ENCODE measurements at places on chromosomes 1 and 21.

DNA sequence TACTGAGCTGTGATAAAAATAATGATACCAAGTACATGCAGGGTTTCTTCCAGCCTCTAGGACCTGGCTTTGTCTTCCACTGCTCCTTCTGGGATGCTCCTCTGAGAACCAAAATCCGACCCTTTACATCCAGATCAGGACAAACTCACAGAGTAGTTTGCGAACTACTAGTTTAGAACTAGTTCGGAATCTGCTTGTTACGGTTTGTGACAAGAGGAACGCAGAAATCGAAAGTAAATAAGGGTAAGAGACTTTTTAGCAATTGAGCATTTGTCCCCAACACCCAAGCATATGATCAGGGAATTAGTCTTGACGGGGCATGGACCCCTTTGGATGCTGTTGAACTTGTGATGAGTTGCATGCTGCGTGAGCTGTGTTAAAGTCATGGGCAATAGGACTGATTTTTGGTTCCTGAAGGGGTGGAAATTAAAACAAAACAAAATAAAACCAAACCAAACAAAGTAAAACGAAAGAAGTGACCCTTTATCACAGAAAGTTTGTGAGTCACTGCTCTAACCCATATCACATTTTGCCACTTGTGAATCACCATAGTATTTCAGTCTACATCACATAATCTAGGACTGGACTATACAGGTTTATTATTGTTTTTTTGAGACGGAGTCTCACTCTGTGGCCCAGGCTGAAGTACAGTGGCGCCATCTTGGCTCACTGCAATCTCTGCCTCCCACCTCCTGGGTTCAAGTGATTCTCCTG is 35.7 kb upstream of the ERRFI1 start:
- H3K4me1 ChIP-seq = peaks cover 34% of the 10 kb centered on the region
- DNase-seq = no peak
- H3K27me3 ChIP-seq = no peaks in the 10 kb centered on the region
- H3K27ac ChIP-seq = peak overlapping the region; percentile 84

DNA sequence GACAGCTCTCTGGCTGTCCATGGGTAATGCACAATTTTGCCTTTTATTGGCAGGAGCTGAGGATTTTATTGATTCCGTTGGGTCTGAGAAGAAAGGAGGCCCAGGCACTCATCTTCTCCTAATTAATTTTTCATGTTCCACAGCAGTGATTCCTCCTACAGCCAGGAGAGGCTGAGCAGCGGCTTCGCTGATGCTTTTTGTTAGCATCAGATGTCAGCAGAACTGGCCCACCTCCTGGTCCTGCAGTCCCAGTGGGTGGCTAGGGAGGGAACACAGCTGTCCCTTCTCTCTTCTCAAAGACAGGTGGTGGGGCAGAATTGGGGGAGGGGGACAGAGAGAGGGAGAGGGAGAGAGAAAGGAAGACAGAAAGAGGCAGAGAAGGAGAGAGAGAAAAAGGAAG is 5.7 kb downstream of the MT1HL1 start:
- no peak overlapping the region for H3K27ac ChIP-seq
- H3K4me3 ChIP-seq = no peak overlapping the region
- H3K27me3 ChIP-seq = no peaks in the 10 kb centered on the region
- no peaks in the 10 kb centered on the region for H3K4me1 ChIP-seq
- no peaks in the 10 kb centered on the region for H3K36me3 ChIP-seq

GRCh38 chr1:248618878-248619277 is 16.0 kb downstream of the OR2T11 start:
- no peaks in the 10 kb centered on the region for H3K27me3 ChIP-seq
- H3K4me3 ChIP-seq = no peak overlapping the region
- no peaks in the 10 kb centered on the region for H3K36me3 ChIP-seq
- H3K4me1 ChIP-seq = no peaks in the 10 kb centered on the region

DNA sequence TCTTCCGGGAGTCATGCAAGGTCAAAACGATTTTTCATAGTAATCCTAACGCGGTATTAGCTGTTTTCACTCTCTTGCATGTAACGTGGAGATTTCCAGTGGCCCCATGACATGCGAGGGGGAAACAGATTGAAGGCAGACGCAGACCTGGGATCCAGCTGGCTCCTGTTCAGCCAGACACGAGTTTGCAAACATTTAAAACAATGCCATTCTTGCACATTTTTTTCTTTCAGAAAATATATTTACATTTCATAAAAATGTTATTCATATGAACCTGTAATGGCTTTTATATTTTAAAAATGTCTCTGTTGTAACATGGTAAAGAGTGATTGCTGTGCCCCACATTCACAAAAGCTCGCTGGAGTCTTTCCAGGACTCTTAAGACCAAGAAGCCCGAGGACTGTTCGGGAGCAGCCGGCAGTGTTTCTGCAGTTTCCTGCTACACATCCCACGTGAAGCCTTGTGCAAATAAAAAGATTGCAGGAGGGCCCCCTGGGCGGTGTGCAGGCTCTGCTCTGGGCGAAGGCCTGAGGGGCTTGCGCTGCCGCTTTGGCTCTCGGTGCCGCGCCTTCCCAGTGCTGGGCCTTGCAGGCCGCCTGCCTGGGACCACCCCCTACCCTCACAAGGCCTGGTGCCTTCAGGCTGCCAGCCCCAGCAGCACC is 184.9 kb downstream of the DYRK1A start:
- DNase-seq = no peak
- H3K36me3 ChIP-seq = no peaks in the 10 kb centered on the region
- peaks cover 10% of the 10 kb centered on the region for H3K4me1 ChIP-seq
- no peaks in the 10 kb centered on the region for H3K27me3 ChIP-seq
- H3K4me3 ChIP-seq = no peak overlapping the region

GRCh38 chr1:43822040-43822690 is 111.4 kb upstream of the ARTN start:
- peak overlapping the region; percentile 28 for H3K27ac ChIP-seq
- no peaks in the 10 kb centered on the region for H3K27me3 ChIP-seq
- peak; percentile 32 for DNase-seq
- peaks cover 17% of the 10 kb centered on the region for H3K36me3 ChIP-seq
- no peak overlapping the region for H3K4me3 ChIP-seq

DNA sequence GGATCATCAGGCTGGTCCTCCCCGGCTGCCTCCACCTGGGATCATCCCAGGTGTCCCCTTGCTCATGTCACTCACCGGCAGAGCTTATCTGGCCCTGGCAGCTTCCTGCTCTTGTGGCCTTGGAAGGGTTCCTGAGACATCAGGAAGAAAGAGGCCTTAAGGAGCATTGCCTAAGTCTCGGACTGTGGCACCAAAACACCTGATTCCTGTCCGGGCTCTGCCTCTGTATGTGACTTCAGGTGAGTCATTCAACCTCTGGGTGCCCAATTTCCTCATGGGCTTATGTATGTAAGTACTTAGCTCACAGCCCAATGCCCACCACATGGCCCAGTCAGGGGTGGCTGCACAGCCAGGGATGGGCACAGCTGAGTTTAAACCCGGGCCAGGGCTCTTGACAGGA is 255.9 kb upstream of the VAMP3 start:
- H3K4me1 ChIP-seq = no peaks in the 10 kb centered on the region
- no peaks in the 10 kb centered on the region for H3K36me3 ChIP-seq
- no peak overlapping the region for H3K27ac ChIP-seq
- no peak for DNase-seq

DNA sequence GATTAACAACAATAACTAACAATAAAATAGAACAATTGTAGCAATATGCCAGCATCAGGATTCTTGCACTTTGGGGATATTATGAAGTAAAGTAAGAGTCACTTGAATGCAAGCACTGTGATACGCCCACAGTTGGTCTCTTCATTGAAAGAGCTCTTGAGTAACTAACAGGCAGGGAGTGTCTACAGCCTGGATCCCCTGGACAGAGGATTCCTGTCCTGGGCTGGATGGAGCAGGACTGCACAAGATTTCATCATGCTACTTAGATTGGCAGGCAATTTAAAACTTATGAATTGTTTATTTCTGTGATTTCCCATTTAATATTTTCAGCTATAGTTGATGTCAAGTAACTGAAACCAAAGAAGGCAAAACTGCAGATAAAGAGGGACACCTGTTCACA is 13.7 kb upstream of the KRTAP19-5 start:
- H3K4me3 ChIP-seq = no peak overlapping the region
- no peaks in the 10 kb centered on the region for H3K4me1 ChIP-seq
- no peaks in the 10 kb centered on the region for H3K27me3 ChIP-seq
- no peak overlapping the region for H3K27ac ChIP-seq

DNA sequence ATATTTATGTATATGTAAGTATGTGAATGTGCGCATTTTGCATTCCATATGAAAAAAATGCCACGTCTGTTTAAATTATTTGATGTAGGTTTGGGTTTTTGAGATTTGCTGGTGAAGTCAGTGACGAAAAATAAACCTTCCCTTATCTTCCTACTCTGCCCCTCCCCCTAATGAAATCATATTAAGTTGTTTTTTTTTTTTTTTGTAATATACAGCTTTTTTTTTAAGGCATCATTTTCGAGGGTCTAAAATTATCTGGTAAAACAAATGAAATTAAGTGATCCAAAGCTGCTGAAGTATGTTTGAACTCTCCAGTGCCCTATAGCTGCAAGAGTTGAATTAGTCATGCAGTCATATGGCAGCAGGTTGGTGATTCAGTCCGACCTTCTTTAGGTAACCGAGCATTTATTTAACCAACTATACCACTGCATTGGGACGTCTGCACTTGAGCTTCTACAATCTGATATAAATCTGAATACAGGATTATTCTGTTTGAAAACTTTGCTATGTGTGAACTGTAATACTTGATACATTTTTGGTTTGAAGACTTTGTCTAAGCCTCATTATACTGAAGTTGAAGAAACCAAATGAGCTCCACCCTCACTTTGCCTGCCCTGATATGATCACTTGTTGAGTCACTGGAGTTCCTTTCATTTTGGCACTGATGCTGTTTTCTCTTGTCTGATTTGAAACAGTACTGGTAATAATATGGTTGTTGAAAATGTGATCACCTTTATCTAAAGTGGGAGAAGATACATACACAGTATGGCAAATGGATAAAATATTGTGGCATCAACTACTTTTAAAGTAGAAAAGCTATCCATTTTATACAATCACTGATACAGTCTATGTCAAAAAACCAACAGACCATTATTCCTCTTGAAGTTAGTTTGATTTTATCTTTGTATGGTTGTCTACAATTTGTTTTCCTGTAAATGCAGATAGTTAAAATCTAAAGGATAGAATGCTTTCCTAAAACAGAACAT is 11.7 kb downstream of the PDIK1L start:
- peaks cover 7% of the 10 kb centered on the region for H3K36me3 ChIP-seq
- H3K27ac ChIP-seq = no peak overlapping the region
- H3K4me3 ChIP-seq = no peak overlapping the region
- DNase-seq = no peak
- H3K27me3 ChIP-seq = no peaks in the 10 kb centered on the region
- no peaks in the 10 kb centered on the region for H3K4me1 ChIP-seq

- H3K27ac ChIP-seq = no peak overlapping the region
- H3K36me3 ChIP-seq = no peaks in the 10 kb centered on the region
- H3K4me3 ChIP-seq = no peak overlapping the region
- no peaks in the 10 kb centered on the region for H3K27me3 ChIP-seq
- no peak for DNase-seq
- no peaks in the 10 kb centered on the region for H3K4me1 ChIP-seq
These were observed 38.9 kb upstream of the GNPAT start for GRCh38 chr1:231201979-231202633.

DNA sequence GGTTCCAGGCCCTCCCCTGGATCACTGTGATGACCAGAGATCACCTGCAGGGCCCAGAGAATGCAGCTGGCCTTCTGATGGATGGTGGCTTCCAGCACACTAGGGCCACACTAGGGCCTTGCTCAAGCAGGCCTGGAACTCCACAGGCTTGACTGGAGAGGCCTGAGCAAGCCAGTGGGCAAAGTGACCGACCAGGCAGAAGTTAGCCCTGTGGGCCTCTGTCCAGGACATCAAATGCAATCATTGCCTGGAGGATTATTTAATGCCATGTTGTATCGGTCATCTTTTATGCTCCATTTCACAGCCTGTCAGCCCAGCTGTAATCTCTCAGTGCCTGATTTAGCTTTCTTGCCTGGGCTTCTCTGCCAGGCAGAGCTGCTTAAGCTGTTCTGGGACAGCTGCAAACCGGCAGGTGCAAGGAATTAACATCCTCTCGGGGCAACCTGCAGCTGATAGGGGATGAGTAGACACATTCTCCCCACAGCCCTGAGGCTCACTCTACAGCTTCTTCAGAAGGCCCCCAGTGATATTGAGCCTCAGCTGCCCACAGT is 17.7 kb downstream of the NENF start:
- H3K27ac ChIP-seq = peak overlapping the region; percentile 20
- peaks cover 23% of the 10 kb centered on the region for H3K36me3 ChIP-seq
- DNase-seq = no peak
- no peak overlapping the region for H3K4me3 ChIP-seq
- H3K27me3 ChIP-seq = no peaks in the 10 kb centered on the region

DNA sequence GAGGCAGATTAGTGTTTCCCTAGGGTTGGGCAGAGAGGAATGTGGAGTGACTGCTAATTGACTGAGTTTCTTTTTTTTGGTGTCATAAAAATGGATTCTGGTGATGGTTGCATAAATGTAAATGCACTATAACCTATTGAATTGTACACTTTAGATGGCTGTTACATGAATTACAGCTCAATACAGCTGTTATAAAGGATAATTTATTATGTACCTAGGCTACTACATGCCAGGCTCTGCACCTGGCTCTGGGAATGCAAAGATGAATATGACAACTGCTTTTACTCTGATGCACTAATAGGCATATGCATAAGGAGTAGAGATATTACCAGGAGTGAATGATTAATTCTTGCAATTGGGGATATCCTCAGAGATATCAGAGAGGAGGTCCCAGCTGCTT is 345.3 kb downstream of the PTBP2 start:
- no peaks in the 10 kb centered on the region for H3K36me3 ChIP-seq
- no peak overlapping the region for H3K4me3 ChIP-seq
- no peak overlapping the region for H3K27ac ChIP-seq
- DNase-seq = no peak

DNA sequence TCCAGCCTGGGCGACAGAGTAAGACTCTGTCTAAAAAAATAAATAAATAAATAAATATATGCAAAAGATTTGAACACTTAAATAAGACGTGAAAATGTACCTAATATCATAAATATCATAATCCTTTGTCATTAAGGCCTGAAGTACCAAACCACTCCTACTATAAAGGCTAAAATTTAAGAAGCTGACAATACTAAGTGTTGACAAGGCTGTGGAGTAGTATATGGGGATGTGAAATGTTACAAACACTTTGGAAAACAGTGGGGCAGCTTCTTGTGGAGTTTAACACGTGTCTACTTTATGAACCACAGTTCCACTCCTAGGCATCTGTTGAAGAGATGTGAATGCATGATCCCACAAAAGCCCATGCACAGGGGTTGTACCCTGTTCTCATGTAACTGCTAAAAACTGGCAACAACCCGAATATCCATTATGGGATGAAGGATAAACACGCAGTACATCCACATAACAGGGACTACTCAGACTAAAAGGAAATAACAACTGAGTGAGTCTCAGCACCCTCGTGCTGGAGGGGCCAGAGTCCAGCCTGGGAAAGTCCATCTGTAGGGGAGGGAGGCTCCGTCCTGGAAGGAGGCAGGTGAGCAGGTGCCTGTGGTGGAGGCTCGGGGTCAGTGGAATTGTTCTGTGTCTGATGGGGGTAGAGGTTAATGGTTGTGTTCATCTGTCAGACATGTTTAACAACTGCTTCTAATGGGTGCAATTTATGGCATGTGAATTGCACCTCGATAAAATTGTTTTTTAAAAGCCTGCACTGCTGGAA is 6.7 kb upstream of the SLC19A1 start:
- H3K4me3 ChIP-seq = no peak overlapping the region
- no peak overlapping the region for H3K27ac ChIP-seq
- no peaks in the 10 kb centered on the region for H3K36me3 ChIP-seq
- peaks cover 28% of the 10 kb centered on the region for H3K27me3 ChIP-seq

- H3K4me1 ChIP-seq = no peaks in the 10 kb centered on the region
- no peak overlapping the region for H3K27ac ChIP-seq
- H3K36me3 ChIP-seq = no peaks in the 10 kb centered on the region
- no peaks in the 10 kb centered on the region for H3K27me3 ChIP-seq
- H3K4me3 ChIP-seq = no peak overlapping the region
These were observed 37.6 kb downstream of the NDUFS5 start for GRCh38 chr1:39063775-39064174.

All from tibial artery (tissue), 4 donors.